Activated CD4-positive, alpha-beta memory T cell treated with anti-CD3 and anti-CD28 coated beads for 36 hours (primary cell): ENCODE measurements at places on chromosomes 3 and 15. TPM values are rescaled to one million over a fixed set of nuclear protein-coding genes. Genes with fewer than 3 reads are reported as not detected.

The RMDN3 gene
- 22.6 TPM for total RNA-seq

The ACOX2 gene
- total RNA-seq: not detected

The DOCK3 gene
- total RNA-seq: 2.7 TPM

The MNS1 gene
- total RNA-seq: 0.36 TPM

GRCh38 chr3:111932946-111933345 lies 45.9 kb upstream of the ABHD10 start:
- DNase-seq: no peak
- H3K4me1 ChIP-seq: no peaks in the 10 kb centered on the region
- no peaks in the 10 kb centered on the region for H3K36me3 ChIP-seq
- H3K27me3 ChIP-seq: no peaks in the 10 kb centered on the region
- no peak overlapping the region for H3K27ac ChIP-seq

DNA sequence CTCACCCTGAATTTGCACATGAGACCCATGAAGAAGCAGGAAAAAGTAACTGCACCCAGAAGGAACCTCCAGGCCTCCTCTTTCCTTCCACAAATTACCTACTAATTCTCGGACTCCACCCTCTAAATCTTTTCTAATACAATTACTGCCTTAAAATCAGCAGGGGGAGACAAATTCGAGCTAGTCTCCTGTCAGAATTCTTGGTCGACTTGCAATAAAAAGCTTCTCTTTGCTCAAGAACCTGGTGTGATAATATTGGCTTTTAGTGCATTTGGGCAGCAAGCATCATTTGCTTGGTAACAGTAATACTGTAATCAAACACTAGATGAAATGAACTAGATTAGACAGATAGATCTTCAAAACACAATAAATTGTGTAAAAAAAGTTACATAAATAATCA lies 281.9 kb downstream of the RAP2B start:
- H3K36me3 ChIP-seq: no peaks in the 10 kb centered on the region
- H3K27me3 ChIP-seq: peaks cover 1% of the 10 kb centered on the region
- H3K4me1 ChIP-seq: peaks cover 18% of the 10 kb centered on the region
- no peak for DNase-seq
- no peak overlapping the region for H3K27ac ChIP-seq

GRCh38 chr3:44072601-44073540 lies 168.8 kb upstream of the TOPAZ1 start:
- DNase-seq: no peak
- H3K4me3 ChIP-seq: no peak overlapping the region
- H3K36me3 ChIP-seq: no peaks in the 10 kb centered on the region
- no peaks in the 10 kb centered on the region for H3K4me1 ChIP-seq
- H3K27ac ChIP-seq: no peak overlapping the region

GRCh38 chr3:67196677-67197076 lies 198.6 kb downstream of the KBTBD8 start:
- no peak overlapping the region for H3K27ac ChIP-seq
- no peak overlapping the region for H3K4me3 ChIP-seq
- no peaks in the 10 kb centered on the region for H3K36me3 ChIP-seq
- no peaks in the 10 kb centered on the region for H3K4me1 ChIP-seq

DNA sequence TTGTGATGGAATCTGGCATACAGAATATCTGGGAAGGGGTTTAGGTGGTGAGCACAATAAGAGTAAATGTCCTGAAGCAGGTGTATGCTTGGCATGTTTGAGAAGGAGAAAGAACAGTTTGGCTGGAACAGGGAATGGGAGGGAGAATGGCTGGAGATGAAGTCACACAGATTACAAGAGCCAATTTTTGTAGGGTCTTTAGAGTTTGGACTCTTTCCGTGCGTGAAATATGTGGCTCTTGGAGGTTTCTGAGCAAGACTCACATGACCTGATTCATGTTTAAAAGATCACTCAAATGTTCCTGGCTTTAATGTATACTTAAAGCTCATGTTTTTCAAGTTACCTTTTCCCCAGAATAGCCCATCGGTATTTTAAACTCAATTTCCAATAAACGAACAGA lies 32.8 kb downstream of the SPRED1 start:
- no peak overlapping the region for H3K27ac ChIP-seq
- no peaks in the 10 kb centered on the region for H3K36me3 ChIP-seq
- H3K4me1 ChIP-seq: no peaks in the 10 kb centered on the region
